ENCODE measurements at places on chromosomes 5 and 9.

DNA sequence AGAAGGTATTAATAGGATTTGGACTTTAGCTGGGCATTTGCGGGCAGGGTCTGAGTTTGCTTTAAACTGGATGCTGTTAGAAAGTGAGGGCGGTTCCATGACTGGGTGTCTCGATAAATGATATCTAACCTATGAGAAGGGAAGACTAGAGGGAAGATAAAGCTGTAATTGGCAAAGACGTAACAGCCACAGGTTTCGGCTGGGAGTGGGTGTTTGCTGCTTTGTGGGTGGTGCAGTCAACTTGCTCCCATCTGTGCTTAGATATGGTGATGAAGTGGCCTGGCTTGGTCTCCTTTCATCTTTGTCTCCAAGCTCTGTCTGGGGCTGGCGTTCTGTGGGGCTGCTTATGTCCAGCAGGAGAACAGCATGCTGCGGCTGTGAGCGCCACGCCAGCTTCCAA lies 23.3 kb downstream of the OR2V1 start:
- DNase-seq = no peak

- peak; percentile 72 for DNase-seq
Measured at GRCh38 chr5:149636861-149637246, 55.6 kb downstream of the ARHGEF37 start.

DNA sequence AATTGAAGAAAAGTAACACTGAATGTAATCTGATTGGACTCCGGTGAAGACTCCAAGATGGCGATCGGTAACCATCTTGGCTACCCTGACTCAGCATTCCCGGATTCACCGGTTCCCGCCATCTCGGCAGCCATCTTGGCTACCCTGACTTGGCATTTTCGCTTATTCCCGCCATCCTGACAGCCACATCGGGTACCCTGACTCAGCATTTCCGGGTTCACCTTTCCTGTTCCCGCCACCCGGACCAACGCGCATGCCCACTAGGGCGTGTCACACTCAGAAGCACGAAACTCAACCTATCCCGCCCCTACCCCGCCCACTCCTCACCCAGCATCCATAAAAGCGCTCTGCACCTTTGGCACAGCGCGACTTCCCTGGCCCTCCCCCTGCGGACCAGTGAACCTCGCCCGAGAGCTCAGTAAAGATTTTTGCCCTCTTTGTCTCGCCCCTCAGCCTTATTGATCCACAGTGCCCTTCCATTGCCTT lies 17.2 kb downstream of the SPTLC1 start:
- peak; percentile 72 for DNase-seq

GRCh38 chr5:109779036-109779735 lies 89.5 kb downstream of the MAN2A1 start:
- DNase-seq = no peak

DNA sequence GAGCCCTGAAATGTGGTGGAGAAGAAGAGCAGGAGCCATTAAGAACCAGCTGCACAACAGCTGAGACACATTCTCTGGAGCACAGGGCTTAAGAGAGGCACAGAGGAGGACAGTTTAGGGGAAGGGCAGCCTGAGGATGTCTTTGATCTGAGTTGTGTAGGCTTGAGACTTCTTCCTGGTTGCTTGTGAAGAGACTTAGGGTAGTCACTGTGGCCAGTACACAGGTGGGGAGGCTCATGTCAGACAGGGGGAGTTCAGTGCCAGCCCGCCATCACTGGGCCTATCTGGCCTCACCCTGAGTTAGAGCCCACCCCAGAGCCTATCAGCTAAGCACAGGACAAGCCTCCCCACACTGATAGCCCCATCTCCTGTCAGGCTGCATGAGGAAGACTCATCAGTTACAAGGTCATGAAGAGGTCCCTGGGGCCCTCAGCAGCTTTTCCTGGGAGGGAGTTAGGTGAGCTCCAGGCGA lies 19.8 kb downstream of the SLC22A4 start:
- no peak for DNase-seq

DNA sequence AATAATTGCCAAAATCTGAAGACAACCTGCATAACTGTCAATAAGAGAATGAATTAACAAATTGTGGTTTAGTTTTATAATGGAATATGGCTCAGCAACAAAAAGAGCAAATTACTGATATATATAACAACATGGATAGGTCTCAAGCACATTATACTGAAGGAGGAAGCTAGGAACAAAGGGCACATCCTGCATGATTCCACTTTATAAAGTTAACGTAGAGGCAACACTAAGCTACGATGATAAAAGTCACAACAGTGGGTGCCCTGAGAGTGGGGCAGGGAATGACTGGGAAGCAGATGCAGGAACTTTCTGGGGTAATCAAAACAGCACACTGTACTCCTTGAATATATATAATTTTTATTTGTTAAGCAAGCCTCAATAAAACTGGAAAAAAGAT lies 165.2 kb downstream of the RMI1 start:
- DNase-seq = no peak

DNA sequence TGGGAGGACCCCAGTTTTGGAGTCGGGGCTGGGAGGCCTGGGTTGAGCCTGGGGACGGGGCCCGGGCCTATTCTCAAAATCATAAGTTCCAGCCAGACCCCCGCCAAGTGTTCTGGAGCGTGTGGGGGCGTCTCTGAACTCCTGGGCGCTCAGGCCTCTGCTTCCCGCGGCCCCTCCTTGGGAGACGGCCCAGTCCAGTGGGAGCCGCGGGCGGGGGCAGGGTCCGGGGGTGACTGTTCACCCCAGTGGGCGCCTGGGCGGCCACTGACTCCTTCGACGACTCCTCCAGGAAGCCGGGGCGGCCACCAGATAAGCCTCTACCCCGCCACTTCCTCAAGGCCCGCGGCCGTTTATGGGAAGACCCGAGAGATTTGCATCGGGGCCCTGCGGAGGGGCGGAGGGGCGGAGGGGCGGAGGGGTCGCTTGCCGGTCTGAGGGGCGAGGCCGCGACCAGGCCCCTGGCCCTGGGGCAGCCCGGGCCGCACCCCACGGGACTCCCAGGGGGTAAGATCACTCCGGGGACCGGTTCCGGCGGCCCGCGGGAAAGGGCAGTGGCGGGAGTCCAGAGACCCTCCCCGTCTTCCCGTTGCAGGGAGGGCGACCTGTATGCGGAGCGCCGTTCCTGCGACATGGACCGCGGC lies 655 bp downstream of the TOR4A start:
- no peak for DNase-seq

GRCh38 chr9:3447788-3448187 lies 78.0 kb downstream of the RFX3 start:
- no peak for DNase-seq

DNA sequence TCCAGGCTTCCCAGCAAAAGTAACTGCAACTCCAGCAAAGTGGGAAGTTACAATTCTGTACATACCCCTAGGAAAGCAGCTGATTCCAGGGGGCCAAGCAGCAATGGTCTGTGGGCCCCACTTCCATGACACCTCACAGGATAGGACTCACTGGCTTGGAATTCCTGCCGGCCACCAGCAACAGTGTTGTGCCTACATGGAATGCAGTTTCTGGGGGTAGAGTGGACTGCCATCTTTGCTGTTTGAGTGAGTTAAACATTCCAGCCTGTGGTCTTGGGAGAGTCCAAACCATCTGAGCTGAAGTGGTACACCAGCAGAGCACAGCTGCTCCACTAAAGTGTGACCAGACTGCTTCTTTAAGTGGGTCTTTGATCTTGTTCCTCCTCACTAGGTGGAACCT lies 13.4 kb upstream of the FBN2 start:
- no peak for DNase-seq
